Epithelial cell of esophagus (primary cell): ENCODE measurements at places on chromosomes 16 and 17.
A peak's percentile ranks its signal among the peaks of the same experiment; 100 is the strongest.

DNA sequence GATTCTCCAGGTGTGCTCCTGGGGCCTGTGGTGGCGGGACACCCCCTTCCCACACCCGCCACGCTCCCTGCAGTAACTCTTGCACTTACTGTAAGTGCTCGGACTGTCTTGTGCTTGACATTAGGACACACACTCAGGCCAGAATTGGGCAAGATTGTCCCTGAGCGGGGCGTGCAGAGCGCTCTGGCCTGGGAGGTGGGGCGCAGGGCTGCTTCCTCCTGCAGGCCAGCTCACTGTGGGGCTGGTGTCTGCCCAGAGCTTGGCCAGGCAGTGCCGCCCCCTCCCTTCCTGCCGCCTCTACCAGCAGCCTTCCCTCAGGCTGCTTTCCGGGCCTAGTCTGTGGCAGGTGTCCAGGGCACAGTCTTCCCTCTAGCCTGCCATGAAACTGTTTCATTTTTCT, 6.1 kb upstream of the ATP6V0C start:
- DNase-seq: no peak

DNA sequence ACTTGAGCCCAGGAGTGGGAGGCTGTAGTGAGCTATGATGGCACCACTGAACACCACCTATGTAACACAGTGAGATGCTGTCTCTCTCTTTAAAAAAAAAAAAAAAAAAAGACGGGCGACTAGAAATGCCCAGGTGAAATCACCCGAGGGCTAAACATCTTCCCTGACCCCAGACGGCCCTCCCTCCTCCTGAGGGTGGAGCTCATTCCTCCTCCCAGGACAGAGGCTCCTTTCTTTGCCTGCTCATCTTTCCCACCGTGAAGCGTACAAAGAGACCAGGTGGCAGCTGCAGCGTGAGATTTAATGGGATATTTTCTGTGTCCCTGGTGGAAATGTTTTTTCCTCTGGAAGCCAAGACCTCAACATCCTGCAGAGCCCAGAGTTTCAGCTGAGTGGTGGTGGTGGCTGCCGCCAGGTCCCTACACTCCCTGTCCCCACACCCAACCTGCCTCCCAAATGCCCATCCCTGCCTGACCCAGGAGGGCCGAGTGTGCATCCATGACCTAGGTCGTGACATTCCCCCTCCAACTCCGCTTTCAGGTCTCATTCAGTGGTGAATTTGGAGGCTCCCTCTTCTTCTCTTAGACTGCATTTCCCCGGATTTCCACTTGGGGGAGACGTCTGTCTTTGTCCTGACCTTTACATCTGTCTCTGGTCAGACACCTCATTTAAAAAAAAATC, 14.4 kb upstream of the GPRC5B start:
- peak; percentile 62 for DNase-seq

- no peak for DNase-seq
Observed at GRCh38 chr16:35221482-35222185, 1762.2 kb downstream of the TP53TG3F start.

GRCh38 chr16:24499193-24499814, 40.1 kb upstream of the RBBP6 start:
- peak; percentile 53 for DNase-seq

DNA sequence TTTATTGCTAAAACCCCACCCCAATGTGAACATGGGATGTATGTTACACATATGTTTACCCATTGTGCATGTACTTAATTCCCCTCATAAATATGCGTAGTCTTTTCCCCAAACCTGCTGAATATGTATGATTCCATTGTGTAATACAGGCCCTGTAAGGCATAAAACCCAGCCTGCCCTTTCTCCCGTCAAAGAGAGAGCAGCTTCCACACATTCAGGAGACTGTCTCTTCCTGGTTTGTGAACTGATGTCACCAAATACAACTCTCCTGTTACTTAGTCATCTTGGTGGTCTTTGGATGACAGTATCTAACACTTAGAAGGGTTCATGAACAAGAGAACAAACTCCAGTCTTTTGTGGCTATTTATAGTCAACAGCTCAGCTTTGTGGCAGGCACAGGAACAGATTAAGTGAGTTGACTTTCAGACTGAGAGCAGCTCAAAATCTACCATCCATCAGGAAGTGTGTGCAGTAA, 24.7 kb upstream of the TMC7 start:
- DNase-seq: no peak

- peak; percentile 62 for DNase-seq
Observed at GRCh38 chr17:7056386-7056785, 12.5 kb upstream of the SLC16A11 start.

DNA sequence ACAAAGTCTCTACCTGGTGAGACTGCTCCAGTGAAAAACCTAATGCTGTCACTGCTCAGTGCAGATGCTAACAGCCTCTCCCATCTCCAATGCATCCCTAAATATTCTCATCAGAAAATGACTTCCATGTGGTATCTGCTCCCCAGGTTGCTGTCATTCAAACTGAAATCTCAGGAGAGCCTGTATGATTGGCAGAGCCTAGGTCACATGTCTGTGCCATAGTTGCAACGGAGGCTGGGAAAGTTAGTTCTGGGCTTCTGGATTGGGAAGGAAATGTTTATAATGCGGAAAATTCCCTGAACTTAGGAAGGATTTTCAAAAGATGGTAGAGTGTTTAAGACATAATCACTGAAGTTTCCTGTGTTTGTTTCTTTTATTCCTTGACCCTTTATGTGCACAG, 206.4 kb upstream of the ZKSCAN2 start:
- no peak for DNase-seq

DNA sequence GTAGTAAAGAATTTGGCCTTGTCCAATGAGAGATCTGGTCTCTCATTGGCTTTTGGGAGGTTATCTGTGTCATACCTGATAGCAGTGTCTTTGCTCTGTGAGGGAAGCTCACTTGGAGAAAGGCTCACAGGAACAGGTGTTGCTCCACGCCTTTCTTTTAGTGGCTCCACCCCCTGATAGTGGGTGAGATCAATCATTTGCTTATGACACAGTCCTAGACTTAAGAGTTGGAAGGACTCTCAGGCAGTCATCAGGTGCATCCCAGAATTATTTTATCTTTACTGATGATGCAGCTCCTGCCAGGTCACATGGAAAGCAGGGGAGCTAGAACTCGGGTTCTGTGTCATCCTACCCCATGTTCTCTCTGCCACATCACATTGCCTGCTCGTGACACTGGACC, 59.3 kb downstream of the CENPV start:
- no peak for DNase-seq

GRCh38 chr17:49090878-49091594, 41.5 kb upstream of the B4GALNT2 start:
- DNase-seq: peak; percentile 95

DNA sequence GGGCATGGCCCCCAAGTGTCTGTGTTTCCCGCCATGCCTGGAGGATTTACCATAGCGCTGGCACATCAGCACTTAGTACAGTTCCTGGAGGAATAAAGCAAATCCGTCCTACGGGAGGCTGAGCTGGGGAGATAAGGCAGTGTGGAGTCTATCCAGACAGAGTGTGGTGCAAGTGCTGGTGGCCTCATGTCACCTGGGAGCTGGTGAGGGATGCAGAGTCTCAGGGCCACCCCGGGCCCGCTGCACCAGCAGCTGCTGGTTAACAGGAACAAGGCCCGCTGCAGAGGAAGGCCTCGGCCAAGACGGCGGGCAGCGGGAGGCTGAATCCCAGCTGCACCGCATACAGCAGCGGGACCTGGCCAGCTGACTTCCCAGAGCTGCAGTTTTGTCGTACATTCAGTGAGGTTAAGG, 57.3 kb upstream of the CDC42EP4 start:
- DNase-seq: no peak

- DNase-seq: no peak
Observed at GRCh38 chr16:64012166-64012565, 1109.7 kb downstream of the CDH11 start.

DNA sequence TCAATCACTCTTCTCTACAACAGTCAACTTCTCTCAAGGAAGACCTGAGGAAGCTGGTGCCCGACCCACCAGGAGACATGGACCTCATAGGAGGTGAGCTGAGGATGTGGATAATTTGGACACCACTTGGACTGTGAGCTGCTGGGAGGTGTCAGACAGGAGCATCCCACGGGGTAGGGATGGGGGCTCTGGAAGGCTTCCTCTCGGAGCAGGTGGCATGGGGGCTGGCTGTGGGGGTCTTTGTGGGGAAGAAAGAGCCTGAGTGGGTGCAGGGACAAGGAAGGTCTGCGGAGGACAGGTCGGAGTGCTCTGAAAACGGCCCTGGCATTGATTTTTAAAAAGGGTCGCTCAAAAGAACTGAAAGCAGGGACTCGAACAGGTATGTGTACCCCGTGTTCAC, 64.0 kb downstream of the TBC1D16 start:
- no peak for DNase-seq

DNA sequence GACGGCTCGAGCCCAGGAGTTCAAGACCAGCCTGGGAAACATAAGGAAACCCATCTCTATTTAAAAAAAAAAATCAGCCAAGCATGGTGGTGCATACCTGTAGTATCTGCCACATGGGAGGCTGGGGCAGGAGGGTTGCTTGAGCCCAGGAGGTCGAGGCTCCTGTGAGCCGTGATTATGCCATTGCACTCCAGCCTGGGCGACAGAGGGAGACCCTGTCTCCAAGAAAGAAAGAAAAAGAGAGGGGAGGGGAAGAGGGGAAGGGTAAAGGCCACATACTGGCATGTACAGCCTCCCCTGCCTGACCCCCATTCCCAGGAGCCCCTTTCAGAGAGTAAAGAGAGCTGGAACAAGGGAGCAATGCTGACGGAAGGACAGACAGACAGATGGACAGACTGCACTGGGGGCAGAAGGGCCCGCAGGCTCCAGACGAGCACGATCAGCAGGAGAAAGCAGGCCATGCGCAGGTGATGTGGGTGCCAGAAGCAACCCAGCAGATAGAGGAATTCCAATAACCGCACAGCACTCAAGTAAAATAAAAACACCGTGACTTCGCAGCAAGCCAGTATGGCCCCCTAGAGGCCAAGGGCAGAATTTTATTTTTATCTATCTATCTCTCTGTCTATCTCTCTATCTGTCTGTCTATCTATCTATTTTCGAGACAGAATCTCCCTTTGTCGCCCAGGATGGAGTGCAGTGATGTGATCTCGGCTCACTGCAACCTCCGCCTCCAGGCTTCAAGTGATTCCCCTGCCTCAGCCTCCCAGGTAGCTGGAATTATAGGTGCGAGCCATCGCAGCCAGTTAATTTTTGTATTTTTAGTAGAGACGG, 27.1 kb upstream of the SNN start:
- peak; percentile 80 for DNase-seq

DNA sequence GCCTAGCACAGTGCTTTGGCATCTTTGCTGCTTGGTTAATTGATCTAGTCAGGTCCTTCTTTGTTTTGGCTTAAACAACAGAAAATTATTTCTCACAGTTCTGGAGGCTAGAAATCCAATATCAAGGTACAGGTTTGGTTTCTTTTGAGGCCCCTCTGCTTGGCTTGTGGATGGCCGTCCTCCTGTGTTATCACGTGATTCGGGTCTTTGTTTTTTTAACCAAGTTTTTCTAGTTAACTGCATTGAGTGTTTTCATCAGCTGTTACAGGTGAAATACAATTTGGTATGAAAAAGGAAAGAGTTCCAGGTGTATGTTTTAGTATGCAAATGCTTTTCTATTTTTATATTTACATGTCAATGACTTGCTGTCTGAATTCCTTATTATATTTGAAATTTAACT, 2.8 kb downstream of the NLK start:
- DNase-seq: no peak

DNA sequence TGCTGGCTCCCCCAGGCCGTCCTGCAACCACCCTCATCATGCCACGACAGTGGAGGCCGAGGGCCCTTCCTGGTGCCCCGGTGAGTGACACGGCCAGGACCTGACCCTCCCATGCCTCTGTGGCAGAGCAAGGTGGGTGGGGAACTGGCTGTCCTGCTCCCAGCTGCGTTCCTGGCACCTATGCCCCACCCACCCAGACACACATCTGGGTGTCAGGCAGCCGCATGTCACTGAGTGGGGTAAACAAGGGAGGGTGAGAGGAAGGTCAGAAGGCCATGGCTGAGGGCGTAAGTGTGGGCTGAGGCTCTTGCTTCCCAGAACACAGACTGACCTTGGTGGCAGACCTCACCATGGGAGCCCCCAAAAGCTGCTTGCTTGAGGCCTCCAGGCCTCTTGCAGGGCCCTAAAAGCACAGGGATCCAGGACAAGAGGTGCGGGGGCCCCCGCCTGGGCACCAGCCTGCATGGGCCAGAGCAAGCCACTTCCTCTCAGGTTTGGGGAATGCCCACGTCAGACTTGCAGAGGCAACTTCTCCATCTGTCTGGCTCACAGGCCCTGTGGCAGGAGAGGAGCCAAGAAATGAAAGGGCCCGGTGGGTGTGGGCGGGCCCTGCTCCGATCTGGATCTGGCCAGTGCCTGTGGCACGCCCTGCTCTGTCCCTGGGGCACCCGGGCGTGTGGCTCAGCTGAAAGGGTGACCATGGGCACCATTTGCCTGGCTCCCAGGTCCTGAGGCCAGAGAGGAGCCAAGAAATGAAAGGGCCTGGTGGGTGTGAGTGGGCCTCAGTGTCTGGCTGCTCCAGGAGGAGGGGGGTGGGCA, 3.9 kb upstream of the CCDC57 start:
- DNase-seq: peak; percentile 82

DNA sequence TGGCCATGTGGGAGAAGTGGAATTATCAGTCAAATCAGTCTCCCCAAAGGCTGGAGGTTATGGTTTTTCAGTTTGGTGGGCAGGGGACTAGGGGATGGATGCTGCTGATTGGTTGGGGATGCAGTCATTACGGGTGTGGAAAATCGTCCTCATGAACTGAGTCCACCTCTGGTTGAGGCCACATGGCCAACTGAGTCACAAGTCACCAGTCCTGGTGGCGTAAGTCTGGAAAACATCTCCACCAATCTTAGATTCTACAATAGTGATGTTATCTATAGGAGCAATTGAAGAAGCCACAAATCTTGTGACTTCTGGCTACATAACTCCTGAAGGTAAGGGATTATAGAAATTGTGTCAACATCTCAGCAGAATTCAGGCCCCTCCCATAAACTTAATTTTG, 5.2 kb upstream of the RNF135 start:
- DNase-seq: no peak

GRCh38 chr17:44111777-44112176, 11.7 kb downstream of the HDAC5 start:
- DNase-seq: no peak

DNA sequence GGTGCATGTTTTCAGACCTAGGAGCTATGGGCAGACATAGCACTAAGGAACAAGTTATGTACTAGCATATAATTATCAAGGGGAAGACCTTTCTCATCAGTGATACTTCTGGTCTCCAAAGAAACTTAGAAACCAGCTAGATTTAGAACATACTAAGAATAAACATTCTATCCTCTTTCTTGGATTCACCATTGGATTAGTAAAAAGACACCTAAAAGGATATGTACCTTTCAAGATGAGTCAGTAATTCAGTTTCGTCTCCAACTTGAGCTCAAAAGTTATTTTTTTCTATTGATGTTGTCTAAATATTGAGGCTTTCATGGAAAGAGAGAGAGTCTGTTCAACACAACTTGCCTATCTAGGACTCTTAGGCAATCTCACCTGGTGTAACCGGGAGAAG, 13.2 kb downstream of the ZNF821 start:
- no peak for DNase-seq

- peak; percentile 7 for DNase-seq
Observed at GRCh38 chr16:85573696-85574641, 39.2 kb upstream of the GSE1 start.
